ENCODE measurements at places on chromosomes 3 and 15. TPM values are rescaled to one million over a fixed set of nuclear protein-coding genes. Genes with fewer than 3 reads are reported as not detected.

MYO5C gene
- 22.9 TPM for total RNA-seq

NANOGP8 gene
- 0.64 TPM for total RNA-seq

TRIM59 gene
- total RNA-seq: 12.8 TPM

ATP1B3 gene
- total RNA-seq: 273 TPM

- H3K27ac ChIP-seq: peak overlapping the region; percentile 32
- H3K4me1 ChIP-seq: peaks cover 4% of the 10 kb centered on the region
- H3K36me3 ChIP-seq: no peaks in the 10 kb centered on the region
- H3K4me3 ChIP-seq: no peak overlapping the region
- H3K27me3 ChIP-seq: no peaks in the 10 kb centered on the region
- no peak for DNase-seq
Observed at GRCh38 chr3:155747286-155747945, 2.5 kb upstream of the PLCH1 start.

GRCh38 chr15:68284616-68285258 is 7.2 kb downstream of the FEM1B start:
- H3K27ac ChIP-seq: no peak overlapping the region
- no peaks in the 10 kb centered on the region for H3K27me3 ChIP-seq
- peaks cover 13% of the 10 kb centered on the region for H3K36me3 ChIP-seq
- H3K4me3 ChIP-seq: peak overlapping the region; percentile 43
- no peak for DNase-seq
- peaks cover 25% of the 10 kb centered on the region for H3K4me1 ChIP-seq

LTF gene
- total RNA-seq: not detected

TRIM42 gene
- not detected for total RNA-seq

NPAP1 gene
- total RNA-seq: 0.18 TPM

- H3K36me3 ChIP-seq: peaks cover 15% of the 10 kb centered on the region
- no peak for DNase-seq
- no peak overlapping the region for H3K4me3 ChIP-seq
- H3K27me3 ChIP-seq: no peaks in the 10 kb centered on the region
- no peaks in the 10 kb centered on the region for H3K4me1 ChIP-seq
- no peak overlapping the region for H3K27ac ChIP-seq
Observed at GRCh38 chr3:97948351-97949109, 23.7 kb downstream of the RIOX2 start.

FBXW12 gene
- not detected for total RNA-seq

DNA sequence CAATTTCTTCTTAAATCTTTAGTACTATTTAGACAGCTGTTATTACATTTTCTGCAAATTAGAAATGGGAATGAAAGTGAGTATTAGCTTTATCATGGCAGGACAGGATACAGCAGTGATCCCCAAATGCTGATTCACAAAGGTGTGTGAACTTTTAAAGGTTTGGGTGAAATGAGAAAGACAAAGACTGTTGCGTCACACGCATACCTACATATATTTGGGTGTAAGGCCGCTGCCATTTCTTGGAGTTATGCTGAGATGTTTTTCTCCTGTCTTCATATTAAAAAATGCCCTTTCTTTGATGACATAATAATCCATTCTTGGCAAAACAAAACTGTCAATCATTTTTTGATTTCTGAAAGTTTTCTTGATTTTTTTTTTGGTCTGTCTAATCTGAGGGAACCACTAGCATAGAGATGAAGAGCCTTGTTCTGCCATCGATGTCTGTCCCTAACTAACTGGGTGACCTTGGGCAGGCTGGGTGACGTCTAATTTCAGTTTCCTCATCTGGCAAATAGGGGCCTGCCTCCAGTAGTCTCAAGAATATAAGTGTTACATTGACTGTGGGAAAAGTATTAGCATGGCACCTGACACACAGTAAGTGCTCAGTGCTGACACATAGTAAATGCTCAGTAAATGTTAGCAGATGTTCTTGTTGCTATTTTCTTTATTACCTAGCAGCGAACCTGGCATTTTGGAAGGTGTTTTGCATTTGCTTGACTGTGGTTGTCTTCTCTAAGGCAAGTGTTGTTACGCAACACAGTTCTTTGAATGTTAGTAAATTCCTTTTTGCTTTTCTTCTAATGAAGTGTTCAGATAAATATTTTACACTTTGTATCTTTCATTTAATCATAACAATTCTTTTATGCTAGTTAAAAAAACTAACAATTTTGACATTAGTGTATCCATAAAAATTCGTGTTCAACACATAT is 5.0 kb downstream of the MITF start:
- no peaks in the 10 kb centered on the region for H3K36me3 ChIP-seq
- DNase-seq: no peak
- H3K27me3 ChIP-seq: peaks cover 8% of the 10 kb centered on the region
- peaks cover 16% of the 10 kb centered on the region for H3K4me1 ChIP-seq

GOLGA8G gene
- not detected for total RNA-seq

CPEB1 gene
- total RNA-seq: not detected

DNA sequence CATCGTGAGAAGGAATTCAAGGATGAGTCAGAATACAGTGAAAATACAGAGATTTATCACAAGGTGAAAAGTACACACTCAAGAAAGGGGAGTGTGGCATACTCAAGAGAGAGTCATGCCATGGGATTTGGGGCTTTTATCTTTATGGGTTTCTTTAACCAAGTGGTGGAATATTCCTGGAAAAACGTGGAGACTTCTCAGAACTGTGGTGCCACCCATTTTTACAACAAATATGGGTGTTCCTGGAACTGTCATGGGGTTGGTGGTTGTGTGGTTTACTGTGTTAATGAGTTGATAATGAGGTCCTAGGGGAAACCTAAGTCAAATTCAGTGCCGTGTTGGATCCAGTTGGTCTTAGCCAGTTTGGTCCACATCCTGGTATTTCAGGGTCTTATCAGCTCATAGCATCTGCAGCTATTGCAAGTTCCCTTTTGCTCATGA is 497.2 kb downstream of the GABRG3 start:
- H3K27ac ChIP-seq: no peak overlapping the region
- H3K4me3 ChIP-seq: no peak overlapping the region
- H3K4me1 ChIP-seq: no peaks in the 10 kb centered on the region
- DNase-seq: no peak

DNA sequence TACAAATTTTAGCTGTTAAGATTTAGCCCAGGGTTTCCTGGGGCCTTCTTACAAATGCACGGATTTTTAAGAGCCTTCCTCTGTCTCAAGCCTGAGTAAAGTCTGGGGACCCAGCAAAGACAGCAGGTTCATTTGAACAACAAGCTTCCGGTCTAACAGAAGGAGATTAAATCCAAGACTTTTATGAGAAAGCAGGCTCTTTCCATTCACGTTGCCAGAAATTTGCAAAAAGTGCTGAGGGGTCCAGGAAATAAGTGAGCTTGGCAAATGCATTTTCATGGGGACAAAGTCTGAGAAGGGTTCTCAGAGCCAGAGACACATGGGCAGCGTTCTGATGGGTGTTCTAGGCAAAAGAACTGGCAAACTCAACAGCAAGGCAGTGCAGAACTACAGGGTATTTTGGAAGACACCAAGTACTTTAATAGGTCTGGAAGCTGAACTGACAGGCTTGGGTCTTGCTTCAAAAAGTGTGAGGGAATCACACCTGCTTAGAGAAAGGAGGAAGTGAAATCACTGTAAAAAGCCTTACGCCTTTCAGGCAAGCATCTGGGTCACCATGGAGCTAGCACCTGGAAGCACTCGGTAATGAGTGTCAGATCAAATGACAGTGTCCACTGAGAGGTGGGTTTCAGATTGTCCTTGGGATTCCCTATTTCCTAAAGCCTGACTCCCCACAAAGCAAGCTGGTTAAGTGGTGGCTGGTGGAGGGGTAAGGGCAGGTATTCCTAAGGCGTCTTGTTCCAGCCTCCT is 115.8 kb upstream of the ARHGEF3 start:
- H3K4me3 ChIP-seq: no peak overlapping the region
- no peaks in the 10 kb centered on the region for H3K27me3 ChIP-seq
- peaks cover 33% of the 10 kb centered on the region for H3K4me1 ChIP-seq
- DNase-seq: no peak
- no peaks in the 10 kb centered on the region for H3K36me3 ChIP-seq

P3H2 gene
- 1.5 TPM for total RNA-seq

- DNase-seq: no peak
- no peaks in the 10 kb centered on the region for H3K4me1 ChIP-seq
- H3K27me3 ChIP-seq: peaks cover 1% of the 10 kb centered on the region
- H3K27ac ChIP-seq: no peak overlapping the region
Observed at GRCh38 chr15:43538091-43538490, 20.7 kb downstream of the MAP1A start.

DNA sequence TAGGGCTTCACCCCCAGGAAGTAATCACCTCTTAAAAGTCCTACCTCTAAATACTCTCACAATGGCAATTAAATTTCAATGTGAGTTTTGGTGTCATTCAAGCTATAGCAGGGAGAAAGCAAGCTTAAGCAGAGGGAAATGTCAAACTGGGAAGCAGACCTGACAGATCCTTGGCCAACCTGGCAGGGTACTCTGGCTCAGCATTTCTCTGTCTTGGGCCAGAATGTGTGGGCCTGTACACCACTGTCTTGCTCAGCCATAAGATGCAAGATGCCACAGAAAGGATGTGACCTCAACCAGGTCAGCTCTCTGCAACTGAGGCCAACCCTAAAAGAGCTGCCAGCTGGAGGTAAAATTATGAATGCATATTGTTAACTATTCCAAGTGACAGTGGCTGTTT is 130.6 kb upstream of the CMC1 start:
- no peak for DNase-seq
- no peak overlapping the region for H3K4me3 ChIP-seq
- H3K27ac ChIP-seq: no peak overlapping the region
- H3K36me3 ChIP-seq: no peaks in the 10 kb centered on the region
- H3K4me1 ChIP-seq: no peaks in the 10 kb centered on the region

- H3K4me3 ChIP-seq: no peak overlapping the region
- H3K4me1 ChIP-seq: peaks cover 28% of the 10 kb centered on the region
- H3K27me3 ChIP-seq: peaks cover 5% of the 10 kb centered on the region
- H3K27ac ChIP-seq: no peak overlapping the region
Observed at GRCh38 chr3:14625443-14625842, 26.1 kb upstream of the CCDC174 start.

KCNMB2 gene
- total RNA-seq: not detected

GRCh38 chr15:64589435-64590084 is 129.2 kb downstream of the ZNF609 start:
- no peak overlapping the region for H3K4me3 ChIP-seq
- no peak for DNase-seq
- H3K27me3 ChIP-seq: peaks cover 2% of the 10 kb centered on the region
- H3K27ac ChIP-seq: peak overlapping the region; percentile 39

GRCh38 chr15:40053079-40053830 is 14.3 kb upstream of the SRP14 start:
- H3K36me3 ChIP-seq: peaks cover 11% of the 10 kb centered on the region
- peaks cover 24% of the 10 kb centered on the region for H3K4me1 ChIP-seq
- H3K4me3 ChIP-seq: peak overlapping the region; percentile 5
- no peaks in the 10 kb centered on the region for H3K27me3 ChIP-seq

- no peak overlapping the region for H3K4me3 ChIP-seq
- no peaks in the 10 kb centered on the region for H3K27me3 ChIP-seq
- H3K36me3 ChIP-seq: peaks cover 4% of the 10 kb centered on the region
- DNase-seq: no peak
- no peak overlapping the region for H3K27ac ChIP-seq
- H3K4me1 ChIP-seq: no peaks in the 10 kb centered on the region
Observed at GRCh38 chr3:835096-835495, 257.7 kb upstream of the CNTN6 start.

- H3K27me3 ChIP-seq: no peaks in the 10 kb centered on the region
- no peak for DNase-seq
- no peak overlapping the region for H3K27ac ChIP-seq
- H3K4me3 ChIP-seq: no peak overlapping the region
- no peaks in the 10 kb centered on the region for H3K36me3 ChIP-seq
Observed at GRCh38 chr3:179455954-179456353, 4.7 kb upstream of the GNB4 start.

MRPL46 gene
- 21.2 TPM for total RNA-seq

POLQ gene
- 2.1 TPM for total RNA-seq

DNA sequence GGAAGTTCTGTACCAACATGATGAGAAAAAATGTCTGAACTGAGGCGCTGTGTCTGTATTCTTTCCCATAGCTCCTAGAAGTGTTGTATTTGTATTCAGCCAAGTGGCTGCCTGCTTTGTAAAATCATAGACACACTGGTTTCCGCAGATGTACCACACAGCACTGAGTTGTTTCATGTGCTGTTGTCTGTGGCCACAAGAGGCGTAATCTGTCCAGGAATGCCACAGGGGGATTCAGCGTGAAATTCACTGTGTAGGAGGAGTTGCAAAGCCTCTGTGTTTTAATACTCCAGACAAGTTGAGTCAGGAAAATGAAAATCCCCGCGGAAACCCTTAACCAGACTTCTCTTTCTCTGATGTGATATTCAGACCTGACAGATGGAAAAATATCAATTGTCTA is 462.2 kb downstream of the NSUN3 start:
- H3K4me3 ChIP-seq: no peak overlapping the region
- DNase-seq: no peak
- H3K36me3 ChIP-seq: no peaks in the 10 kb centered on the region
- no peaks in the 10 kb centered on the region for H3K27me3 ChIP-seq
- H3K4me1 ChIP-seq: peaks cover 10% of the 10 kb centered on the region
- H3K27ac ChIP-seq: no peak overlapping the region

SCAANT1 gene
- not detected for total RNA-seq

DNA sequence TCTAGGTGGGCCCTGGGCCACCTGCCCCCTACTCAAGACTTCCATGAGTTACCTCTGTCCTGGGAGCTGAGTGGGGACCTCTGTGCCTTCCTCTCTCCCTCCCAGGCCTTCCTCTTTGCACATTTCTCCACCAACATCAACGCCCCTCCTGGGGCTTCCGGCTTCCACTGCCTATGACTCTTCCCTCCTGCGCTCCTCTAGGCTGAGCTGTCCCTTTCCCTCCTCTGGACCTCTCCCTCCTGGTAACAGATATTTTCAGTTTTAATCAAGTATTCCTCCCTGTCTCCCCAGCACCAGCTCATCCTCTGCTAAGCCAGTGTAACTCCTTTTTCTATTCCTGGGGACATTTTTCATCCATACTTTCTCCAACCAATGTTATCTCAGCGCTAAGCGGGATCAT is 160.4 kb downstream of the RAB11A start:
- DNase-seq: no peak
- peaks cover 12% of the 10 kb centered on the region for H3K36me3 ChIP-seq
- H3K4me3 ChIP-seq: no peak overlapping the region
- no peak overlapping the region for H3K27ac ChIP-seq
- peaks cover 3% of the 10 kb centered on the region for H3K27me3 ChIP-seq

DNA sequence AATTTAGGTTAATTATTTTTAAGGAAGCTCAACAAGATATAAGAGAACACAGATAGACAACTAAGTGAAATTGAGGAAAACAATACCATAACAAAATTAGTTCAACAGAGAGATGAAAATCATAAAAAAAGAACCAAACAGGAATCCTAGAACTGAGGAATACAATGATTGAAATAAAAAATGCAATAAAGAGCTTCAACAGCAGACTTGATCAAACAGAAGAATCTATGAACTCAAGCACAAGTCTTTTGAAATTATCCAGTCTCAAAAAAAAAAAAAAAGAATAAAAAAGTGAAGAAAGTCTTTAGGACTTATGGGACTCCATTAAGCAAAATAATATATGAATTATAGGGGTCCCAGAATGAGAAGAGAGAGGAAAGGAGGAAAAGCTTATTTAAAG is 42.0 kb upstream of the GNB4 start:
- peaks cover 28% of the 10 kb centered on the region for H3K36me3 ChIP-seq
- no peak for DNase-seq
- no peak overlapping the region for H3K4me3 ChIP-seq
- no peak overlapping the region for H3K27ac ChIP-seq
- peaks cover 2% of the 10 kb centered on the region for H3K27me3 ChIP-seq
- no peaks in the 10 kb centered on the region for H3K4me1 ChIP-seq

CYP8B1 gene
- total RNA-seq: not detected
